Activated CD4-positive, alpha-beta memory T cell treated with anti-CD3 and anti-CD28 coated beads for 36 hours (primary cell): ENCODE measurements at places on chromosomes 11 and 22. TPM values are rescaled to one million over a fixed set of nuclear protein-coding genes. Genes with fewer than 3 reads are reported as not detected.

The HEPHL1 gene
- not detected for total RNA-seq

The VWCE gene
- total RNA-seq = 1.4 TPM

The PKNOX2 gene
- not detected for total RNA-seq

GRCh38 chr11:66243782-66244535 is 24.5 kb upstream of the RAB1B start:
- no peak for DNase-seq
- peak overlapping the region; percentile 39 for H3K27ac ChIP-seq
- no peaks in the 10 kb centered on the region for H3K4me1 ChIP-seq
- peaks cover 26% of the 10 kb centered on the region for H3K36me3 ChIP-seq

- H3K27ac ChIP-seq = no peak overlapping the region
- H3K4me3 ChIP-seq = peak overlapping the region; percentile 76
- DNase-seq = no peak
- H3K27me3 ChIP-seq = no peaks in the 10 kb centered on the region
Measured at GRCh38 chr22:31085928-31086327, 4.8 kb downstream of the SMTN start.

DNA sequence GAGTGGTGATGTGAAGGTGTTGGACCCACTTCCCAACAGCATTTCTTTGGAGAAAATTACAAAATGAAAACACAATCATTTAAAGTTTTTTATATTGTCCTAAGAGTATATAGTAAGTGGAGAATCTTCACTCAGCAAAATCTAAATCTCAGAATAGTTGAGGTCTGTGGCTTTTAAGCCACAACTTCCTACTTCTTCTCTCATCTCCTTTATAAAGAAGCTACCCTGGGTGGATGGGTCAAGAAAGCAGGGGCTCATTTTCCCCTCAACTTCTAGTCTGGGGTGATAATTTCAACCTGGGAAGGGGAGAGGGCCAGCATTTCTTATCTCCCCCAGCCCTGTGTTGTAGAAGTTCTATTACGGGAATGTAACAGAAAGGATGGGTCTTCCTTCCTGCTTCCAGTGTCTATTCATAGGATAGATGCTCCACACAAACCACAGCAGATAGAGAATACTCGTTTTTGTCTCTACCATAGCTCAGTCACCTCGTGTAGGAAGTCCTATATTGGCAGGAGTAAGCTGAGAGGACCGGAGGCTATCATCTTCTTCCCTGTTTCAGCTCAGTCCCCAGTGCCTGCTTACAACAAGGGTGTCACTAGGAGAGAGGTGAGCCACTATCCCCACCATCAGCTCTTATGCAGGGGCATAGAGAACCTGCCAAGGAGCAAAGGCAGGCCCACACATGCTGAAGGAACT is 341.5 kb downstream of the CASP12 start:
- peaks cover 9% of the 10 kb centered on the region for H3K4me1 ChIP-seq
- H3K27ac ChIP-seq = no peak overlapping the region
- DNase-seq = no peak
- no peaks in the 10 kb centered on the region for H3K36me3 ChIP-seq
- H3K27me3 ChIP-seq = peaks cover 6% of the 10 kb centered on the region
- H3K4me3 ChIP-seq = no peak overlapping the region

DNA sequence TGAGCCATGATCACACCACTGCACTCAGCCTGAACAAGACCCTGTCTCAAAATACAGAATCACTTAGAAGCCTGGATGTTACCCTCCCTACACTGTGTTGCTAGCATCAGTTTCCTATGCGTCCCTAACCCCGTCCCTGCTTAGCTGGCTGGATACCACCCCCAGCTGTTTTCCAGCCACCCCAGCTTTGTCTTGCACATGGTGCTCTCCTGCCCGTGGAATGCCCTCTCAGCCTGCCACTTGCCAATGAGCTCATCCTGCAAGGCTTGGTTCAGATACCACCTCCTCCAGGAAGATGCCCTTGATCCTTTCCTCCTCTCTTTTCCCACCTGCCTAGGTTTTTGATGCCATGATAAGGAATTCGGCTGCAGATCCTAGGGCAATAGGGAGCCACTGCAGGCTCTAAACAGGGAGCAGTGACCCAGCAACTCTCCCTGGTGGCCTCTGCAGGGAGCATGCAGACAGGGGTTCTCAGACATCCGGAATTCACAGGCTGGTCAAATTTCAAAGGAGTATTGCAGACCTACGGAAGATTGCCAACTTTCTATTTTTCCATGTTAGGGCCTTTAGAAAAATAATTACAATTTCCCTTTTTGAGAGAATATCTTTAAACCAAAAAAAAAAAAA is 52.7 kb upstream of the WNT7B start:
- no peak for DNase-seq
- H3K27ac ChIP-seq = no peak overlapping the region
- H3K36me3 ChIP-seq = no peaks in the 10 kb centered on the region
- H3K4me3 ChIP-seq = no peak overlapping the region
- peaks cover 30% of the 10 kb centered on the region for H3K27me3 ChIP-seq

DNA sequence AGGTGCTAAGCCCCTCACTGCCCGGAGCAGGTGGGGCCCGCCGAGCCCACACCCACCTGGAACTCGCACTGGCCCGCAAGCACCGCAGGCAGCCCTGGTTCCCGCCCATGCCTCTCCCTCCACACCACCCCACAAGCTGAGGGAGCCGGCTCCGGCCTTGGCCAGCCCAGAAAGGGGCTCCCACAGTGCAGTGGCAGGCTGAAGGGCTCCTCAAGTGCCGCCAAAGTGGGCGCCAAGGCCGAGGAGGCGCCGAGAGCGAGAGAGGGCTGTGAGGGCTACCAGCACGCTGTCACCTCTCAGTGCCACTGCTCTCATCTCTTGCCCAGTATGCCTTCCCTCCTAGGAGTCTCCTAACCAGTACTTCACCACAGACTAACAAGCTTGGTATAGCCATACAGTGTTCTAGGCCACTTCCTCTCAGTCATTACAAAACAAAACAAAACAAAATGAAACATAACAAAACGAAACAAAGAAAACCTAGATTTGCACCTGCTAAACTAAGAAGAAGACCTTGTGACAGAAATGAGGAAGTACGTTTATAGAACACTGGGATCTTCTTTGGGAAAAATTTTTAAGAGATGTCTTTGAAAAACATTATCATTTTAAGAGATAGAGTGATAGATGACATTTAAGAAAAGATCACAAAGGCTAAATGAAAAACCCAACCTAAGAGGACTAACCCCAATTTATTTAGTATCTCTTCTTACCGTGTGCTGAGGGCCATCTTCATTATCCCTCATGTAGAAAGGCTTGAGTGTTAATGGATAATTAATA is 47.7 kb upstream of the GAB2 start:
- peak overlapping the region; percentile 35 for H3K4me3 ChIP-seq
- H3K27ac ChIP-seq = peak overlapping the region; percentile 75
- peaks cover 21% of the 10 kb centered on the region for H3K4me1 ChIP-seq
- H3K36me3 ChIP-seq = peaks cover 22% of the 10 kb centered on the region
- no peaks in the 10 kb centered on the region for H3K27me3 ChIP-seq

DNA sequence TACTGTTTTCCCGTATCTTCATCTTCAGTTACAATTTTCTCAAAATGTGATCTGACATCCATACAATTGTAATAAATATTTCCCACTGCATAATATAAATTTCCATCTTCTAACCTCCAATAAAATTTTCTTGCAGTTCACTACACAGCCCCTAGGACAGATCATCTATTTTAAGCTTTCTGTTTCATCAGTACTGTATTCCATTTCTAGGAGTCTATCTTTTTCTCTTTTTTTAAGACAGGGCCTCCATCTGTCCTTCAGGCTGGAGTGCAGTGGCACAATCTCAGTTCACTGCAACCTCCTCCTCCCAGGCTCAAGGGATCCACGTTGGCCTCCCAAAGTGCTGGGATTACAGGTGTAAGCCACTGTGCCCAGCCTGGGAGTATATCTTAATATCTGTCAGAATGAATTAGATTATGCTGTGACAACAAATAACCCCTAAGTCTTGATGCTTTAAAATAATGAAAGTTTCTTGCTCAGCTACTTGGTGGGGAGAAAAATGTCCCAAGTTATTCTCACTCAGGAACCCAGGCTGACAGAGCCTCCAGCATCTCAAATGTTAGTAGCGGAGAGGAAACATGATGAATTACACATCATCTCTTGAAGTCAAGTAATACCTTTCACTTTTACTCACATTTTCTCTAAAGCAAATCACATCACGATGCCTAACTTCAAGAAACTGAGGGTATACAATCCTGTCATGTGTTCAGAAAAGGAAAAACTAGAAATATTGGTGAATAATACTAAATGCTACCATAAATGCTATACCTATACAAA is 92.2 kb downstream of the BUD13 start:
- H3K36me3 ChIP-seq = no peaks in the 10 kb centered on the region
- H3K4me3 ChIP-seq = no peak overlapping the region
- peaks cover 4% of the 10 kb centered on the region for H3K4me1 ChIP-seq
- H3K27me3 ChIP-seq = peaks cover 18% of the 10 kb centered on the region

DNA sequence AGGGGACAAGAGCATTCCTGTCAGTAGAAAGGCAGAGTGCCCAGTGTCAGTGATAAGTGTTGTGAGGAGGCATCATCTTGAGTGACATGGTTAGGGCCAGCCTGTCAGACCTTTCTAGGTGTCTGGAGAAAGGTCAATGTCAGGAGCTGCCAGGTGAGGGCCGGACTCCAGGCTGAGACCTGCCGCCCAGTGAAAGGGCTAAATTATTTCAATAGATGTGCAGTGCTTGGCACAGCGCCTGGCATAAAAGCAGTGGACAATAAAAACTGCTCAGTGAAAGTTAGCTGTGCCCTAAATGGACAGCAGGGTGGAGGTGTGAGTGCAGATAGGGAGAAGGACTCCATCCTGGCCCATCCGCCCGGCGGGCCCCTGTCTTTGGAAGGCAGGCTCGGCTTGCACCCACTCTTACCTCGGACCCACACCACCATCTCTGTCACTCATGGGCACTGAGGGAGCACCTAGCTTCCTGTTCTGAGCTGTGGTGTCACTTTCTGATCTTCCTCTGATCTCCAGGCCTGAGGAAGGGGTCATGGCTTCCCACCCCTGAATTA is 23.5 kb upstream of the WNT11 start:
- no peaks in the 10 kb centered on the region for H3K36me3 ChIP-seq
- no peak overlapping the region for H3K4me3 ChIP-seq
- no peaks in the 10 kb centered on the region for H3K27me3 ChIP-seq
- peaks cover 39% of the 10 kb centered on the region for H3K4me1 ChIP-seq

- peak overlapping the region; percentile 76 for H3K27ac ChIP-seq
- H3K36me3 ChIP-seq = no peaks in the 10 kb centered on the region
- peak overlapping the region; percentile 49 for H3K4me3 ChIP-seq
- H3K4me1 ChIP-seq = peaks cover 32% of the 10 kb centered on the region
- peak; percentile 96 for DNase-seq
- H3K27me3 ChIP-seq = peaks cover 1% of the 10 kb centered on the region
Measured at GRCh38 chr22:36781656-36782627, 6.0 kb upstream of the IFT27 start.

DNA sequence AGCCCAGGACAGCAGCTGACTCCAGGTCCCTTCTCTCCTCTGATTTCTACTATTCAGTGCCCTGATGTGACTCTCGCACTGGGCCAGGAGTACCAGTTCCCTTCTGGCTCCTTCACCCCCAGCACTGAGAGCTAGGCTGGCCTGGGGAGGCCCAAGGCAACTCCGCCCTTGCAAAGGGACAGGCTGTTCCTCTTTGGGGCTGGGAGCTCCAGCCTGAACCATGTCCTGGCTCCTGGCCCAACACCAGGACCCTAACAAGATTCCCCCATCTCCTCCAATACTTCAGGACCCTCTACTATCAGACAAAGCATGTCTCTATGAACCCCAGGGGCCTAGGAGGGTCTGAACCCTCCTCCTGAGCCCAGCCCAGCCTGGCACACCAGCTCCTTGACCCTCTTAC is 12.5 kb downstream of the CREB3L1 start:
- no peaks in the 10 kb centered on the region for H3K4me1 ChIP-seq
- no peak overlapping the region for H3K27ac ChIP-seq
- H3K4me3 ChIP-seq = no peak overlapping the region

GRCh38 chr22:23106344-23106743 is 35.4 kb downstream of the RSPH14 start:
- H3K4me3 ChIP-seq = no peak overlapping the region
- no peaks in the 10 kb centered on the region for H3K36me3 ChIP-seq
- DNase-seq = no peak
- H3K27ac ChIP-seq = no peak overlapping the region
- H3K4me1 ChIP-seq = no peaks in the 10 kb centered on the region

DNA sequence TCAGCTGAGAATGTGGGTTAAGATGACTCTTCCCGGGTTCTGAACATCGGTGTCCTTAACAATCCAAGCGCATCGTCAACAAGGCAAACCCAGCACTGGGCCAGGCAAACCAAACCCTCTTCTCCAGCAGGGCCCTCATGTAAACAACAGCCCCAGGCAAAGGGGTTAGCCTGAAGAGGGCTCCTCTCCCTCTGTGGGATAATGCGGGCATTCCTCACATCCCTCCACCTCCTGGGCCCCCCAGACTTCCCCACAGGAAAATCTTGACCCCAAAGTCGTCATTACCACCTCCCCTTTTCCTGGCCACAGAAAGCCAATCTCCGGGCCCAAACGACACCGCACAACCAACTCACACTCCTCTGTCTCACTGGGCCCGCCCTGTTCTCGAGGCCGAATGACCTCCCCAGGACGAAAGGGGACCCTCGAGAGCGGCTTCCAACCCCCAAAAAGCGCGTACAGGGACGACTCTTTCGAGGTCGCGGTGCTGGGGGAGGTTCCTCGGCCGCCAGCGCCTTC is 566 bp downstream of the DDB1 start:
- peak overlapping the region; percentile 97 for H3K4me3 ChIP-seq
- DNase-seq = no peak

DNA sequence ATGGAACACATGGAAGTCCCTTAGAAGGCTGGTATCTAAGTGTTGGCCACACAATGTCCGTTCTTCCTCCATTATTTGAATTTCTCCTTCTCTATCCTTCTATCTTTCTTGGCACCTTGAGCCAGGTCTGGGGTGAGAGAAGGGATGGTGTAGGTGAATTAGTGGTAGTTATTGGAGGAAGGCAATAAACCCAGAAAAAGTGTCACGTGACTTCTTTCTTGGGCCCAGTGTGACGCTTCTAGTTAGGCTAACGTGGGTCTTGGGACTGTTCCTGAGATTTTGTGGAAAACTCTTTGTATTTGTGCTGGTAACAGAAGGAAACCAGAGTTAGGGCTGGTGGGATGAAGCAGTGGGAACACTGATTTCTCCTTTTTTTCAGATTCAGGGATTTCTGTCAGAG is 53.1 kb upstream of the ELF5 start:
- H3K36me3 ChIP-seq = no peaks in the 10 kb centered on the region
- no peak overlapping the region for H3K4me3 ChIP-seq

DNA sequence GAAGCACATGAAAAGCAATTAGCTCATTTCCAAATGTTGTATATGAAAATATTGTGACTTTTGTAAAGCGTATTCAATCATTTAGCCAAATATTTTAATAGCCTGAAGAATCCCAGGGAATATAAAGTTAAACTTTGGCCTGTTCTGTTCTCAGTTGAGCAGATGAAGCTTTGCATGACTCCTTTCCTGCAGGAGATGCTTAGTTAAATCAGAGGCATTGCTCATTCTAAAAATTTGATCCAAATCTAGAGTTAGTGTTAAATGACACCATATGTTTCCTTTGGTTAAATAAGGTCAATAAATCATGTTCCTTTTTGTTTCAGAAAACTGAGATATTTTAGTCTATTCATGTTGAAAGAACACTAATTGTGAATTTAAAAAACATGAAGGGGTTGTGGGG is 51.2 kb upstream of the BIRC3 start:
- DNase-seq = no peak
- no peaks in the 10 kb centered on the region for H3K27me3 ChIP-seq
- no peak overlapping the region for H3K27ac ChIP-seq
- no peaks in the 10 kb centered on the region for H3K36me3 ChIP-seq
- peaks cover 27% of the 10 kb centered on the region for H3K4me1 ChIP-seq

GRCh38 chr11:86606836-86607481 is 65.5 kb downstream of the ME3 start:
- no peak for DNase-seq
- no peak overlapping the region for H3K27ac ChIP-seq
- H3K27me3 ChIP-seq = peaks cover 2% of the 10 kb centered on the region
- H3K36me3 ChIP-seq = no peaks in the 10 kb centered on the region
- H3K4me1 ChIP-seq = peaks cover 10% of the 10 kb centered on the region
